Progenitor cell of endocrine pancreas (in vitro differentiated cells): ENCODE measurements at places on chromosomes 13 and 19. TPM values are rescaled to one million over a fixed set of nuclear protein-coding genes. Genes with fewer than 3 reads are reported as not detected.

DNA sequence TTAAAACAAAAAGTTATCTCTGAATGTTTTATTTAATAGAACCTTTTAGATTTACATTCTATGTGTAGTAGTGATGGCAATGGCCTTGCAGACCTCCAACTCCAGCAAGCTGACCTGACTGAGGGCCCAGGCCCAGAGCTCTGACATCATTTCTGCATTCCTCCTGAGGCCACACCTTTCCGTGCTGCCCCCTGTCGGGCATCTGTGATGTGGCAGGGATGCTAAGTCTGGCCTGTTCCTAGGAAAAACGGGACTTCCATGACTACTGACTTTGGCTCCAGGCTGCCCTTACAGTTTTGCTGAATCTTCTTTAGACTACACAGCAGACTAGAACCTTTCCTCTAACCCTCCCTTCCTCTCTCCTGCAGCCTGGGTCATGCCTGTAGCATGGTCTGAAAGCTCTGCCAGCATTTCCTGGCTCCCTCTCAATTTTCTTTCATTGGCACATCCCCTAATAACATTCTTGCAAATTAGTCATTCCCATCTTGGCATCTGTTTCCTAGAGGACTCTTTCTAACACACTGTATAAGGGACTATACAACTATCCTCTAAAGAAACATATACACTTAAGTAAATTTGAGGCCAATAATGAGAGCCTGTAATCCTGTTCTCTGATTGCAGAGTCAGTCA is 249.1 kb downstream of the GPC5 start:
- peak; percentile 10 for DNase-seq

DNA sequence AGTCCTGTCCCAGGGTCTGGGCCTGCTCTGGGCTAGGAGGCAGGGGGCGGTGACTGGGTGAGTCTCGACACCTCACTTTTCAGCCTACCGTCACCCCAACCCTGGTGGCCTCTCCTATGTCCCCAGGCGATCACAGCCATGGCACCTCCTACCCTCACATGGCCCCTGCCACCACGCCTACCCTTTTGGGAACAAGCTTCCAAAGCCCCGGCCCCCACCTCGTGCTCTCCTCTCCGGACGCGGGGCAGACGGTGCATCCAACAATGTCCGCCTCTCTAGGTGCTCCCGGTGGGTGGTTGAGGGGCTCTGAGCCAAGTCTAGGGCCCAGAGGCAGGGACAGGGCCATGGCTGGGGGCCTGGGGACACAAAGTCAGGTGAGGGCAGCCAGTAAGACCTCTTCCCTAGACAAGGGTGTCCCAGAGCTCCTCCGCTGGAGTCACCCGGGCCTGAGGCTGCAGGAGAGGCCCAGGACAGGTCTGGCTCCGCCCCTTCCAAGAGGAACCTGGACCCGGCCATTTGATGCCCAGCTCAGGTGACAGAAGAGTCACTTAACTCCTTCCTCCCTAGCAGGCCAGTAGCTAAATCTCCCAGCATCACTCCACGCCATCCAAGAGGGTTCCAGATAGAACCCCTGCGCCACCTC is at the start of gene SYNE4:
Gene SYNE4, minus strand, starts transcription at position 478 of the 643 bp plus-strand sequence. Its CDS starts 132 bp downstream, at position 346.
- DNase-seq, result peak; percentile 47

The C19orf53 gene
- total RNA-seq, result 78.4 and 90.1 TPM in 2 replicates

The TYROBP gene
- total RNA-seq, result not detected in 2 replicates

- DNase-seq, result no peak
These were observed 108.1 kb downstream of the OLFM4 start for GRCh38 chr13:53136554-53137215.
